Activated CD4-positive, alpha-beta memory T cell treated with anti-CD3 and anti-CD28 coated beads, Interleukin-2, amount 10 ng/mL, durations not matched to agents 7 days and 5 days (primary cell): ENCODE measurements at places on chromosomes 11 and 22.

- no peak for DNase-seq
Observed at GRCh38 chr22:21837248-21837979, 30.0 kb downstream of the MAPK1 start.

DNA sequence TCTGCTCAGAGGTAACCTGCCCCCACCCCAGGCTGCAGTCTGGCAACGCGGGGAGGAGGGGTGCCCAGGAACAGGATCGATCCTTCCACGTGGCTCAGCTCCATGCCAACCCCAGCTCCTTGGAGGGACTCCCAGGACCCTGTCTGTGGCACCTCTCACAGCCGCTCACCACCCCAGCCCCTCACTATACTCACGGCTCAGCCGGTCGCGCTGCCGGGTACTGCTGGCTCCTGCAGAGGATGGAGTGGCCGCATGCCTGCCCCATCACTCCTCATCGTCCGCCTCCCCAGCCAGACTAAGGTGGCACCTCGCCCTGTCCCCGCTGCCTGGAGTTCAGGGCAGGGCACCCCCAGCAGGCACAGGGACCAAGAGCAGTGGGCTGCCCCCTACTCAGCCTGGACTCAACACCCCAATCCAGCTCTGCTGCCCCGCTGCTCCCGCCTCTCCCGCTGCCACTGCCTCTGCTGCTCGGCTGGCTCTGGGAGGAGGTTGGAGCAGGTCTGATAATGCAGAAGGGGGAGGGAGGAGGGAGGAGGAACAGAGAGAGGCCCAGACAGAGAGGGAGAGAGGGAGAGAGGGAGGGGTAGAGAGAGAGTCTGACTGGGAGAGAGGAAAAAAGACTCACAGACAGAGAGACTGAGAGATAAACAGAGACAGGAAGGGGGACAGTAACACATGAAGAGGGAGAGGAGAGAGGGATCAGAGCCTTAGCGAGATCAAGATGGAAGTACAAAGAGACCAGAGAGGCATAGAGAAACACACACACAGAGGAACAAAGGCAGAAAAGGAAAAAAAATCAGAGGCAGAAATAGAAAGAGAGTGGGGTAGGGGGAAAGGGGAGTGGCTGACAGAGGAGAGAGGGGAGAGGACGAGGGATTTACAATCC is at the start of gene PDE2A:
Gene PDE2A (minus strand): TSS at position 480 of the 886 bp plus-strand sequence. CDS start 215 bp downstream, at position 265.
- no peak for DNase-seq

DNA sequence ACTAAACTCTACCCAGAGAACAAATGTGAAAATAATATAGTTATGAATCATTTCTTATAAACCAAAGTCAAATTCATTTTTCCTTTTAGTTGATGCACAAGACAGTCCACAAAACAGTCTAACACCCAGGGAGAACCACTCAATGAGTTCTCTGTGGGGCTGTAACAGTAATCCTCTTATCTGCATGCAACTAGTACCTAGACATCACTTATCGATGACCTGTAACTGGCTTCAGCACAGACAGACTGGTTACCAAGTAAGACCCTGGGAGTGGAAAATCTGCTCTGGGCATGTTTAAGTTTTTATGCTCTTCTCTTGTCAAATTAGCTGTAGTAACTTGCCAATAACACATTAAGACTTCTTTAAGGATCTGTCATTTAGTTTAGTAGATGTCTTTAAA is 46.6 kb downstream of the PITPNB start:
- DNase-seq = no peak

- no peak for DNase-seq
Observed at GRCh38 chr22:22663861-22664800, 19.7 kb downstream of the GGTLC2 start.

GRCh38 chr11:12727563-12728211 is 53.5 kb downstream of the TEAD1 start:
- no peak for DNase-seq

GRCh38 chr11:103749158-103749557 is 287.3 kb upstream of the DDI1 start:
- no peak for DNase-seq

GRCh38 chr22:49535126-49535525 is 292.5 kb downstream of the BRD1 start:
- no peak for DNase-seq

GRCh38 chr11:13423372-13423771 is 39.6 kb downstream of the BTBD10 start:
- DNase-seq = no peak

GRCh38 chr11:119145551-119145950 is 3.3 kb upstream of the ABCG4 start:
- DNase-seq = no peak

- DNase-seq = no peak
Observed at GRCh38 chr11:14021738-14022137, 59.2 kb downstream of the SPON1 start.

DNA sequence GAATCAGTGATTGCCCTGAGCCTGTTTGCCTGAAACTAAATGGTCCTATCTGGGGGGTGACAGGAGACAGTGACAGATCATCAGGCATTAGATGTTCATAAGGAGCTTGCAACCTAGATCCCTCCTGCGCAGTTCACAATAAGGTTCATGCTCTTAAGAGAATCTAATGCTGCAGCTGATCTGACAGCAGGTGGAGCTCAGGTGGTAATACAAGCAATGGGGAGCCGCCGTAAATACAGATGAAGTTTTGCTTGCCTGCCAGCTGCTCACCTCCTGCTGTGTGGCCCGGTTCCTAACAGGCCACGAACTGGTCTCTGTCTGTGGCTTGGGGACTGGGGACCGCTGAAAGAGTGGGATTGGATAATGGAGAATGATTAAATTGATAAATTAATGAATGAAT is 14.0 kb downstream of the NOX4 start:
- DNase-seq = no peak

DNA sequence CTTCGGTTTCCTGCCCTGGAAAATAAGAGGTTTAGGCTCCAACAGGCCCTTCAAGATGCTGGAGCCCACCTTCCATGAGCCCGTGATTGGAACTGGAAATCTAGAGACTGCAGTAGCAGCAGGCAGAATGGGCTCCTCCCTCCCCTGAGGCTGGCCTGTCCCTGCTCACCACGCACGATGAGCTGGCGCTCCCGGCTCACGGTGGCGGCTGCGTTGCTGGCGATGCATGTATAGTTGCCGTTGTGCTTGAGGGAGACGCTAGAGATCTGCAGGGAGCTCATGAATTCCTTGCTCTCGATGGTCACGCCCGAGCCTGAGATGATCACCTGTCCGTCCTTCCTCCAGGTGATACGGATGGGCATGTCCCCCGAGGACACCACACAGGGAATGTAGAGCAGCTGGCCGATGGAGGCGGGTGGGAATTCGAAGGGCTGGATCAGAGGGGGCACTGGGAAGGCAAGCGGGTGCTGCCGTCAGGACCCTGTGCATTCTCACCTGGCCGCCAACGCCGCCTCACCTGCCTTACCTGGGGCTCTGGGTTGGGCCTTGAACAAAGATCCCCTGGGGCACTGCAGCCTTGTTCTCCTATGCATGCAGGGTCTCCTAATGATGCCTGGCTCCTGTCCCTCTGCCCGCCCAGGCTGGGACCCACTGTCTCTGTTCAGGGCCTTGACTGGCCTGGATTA is 177.8 kb downstream of the CEP164 start:
- DNase-seq = no peak

DNA sequence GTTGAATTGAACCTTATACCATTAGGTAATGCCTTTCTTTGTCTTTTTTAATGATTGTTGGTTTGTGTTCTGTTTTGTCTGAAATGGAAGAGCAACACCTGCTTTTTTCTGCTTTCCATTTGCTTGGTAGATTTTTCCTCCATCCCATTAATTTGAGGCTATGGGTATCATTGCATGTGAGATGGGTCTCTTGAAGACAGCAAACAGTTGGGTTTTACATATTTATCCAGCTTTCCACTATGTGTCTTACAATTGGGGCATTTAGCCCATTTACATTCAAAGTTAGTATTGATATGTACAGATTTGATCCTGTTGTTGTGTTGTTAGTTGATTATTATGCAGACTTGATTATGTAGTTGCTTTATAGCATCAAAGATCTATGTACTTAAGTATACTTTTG is 21.1 kb upstream of the RAB38 start:
- DNase-seq = no peak
